Pulmonary artery endothelial cell (primary cell): ENCODE measurements at places on chromosomes 5 and 9.

- DNase-seq: no peak
Measured at GRCh38 chr5:74187757-74188156, 452.8 kb downstream of the ENC1 start.

DNA sequence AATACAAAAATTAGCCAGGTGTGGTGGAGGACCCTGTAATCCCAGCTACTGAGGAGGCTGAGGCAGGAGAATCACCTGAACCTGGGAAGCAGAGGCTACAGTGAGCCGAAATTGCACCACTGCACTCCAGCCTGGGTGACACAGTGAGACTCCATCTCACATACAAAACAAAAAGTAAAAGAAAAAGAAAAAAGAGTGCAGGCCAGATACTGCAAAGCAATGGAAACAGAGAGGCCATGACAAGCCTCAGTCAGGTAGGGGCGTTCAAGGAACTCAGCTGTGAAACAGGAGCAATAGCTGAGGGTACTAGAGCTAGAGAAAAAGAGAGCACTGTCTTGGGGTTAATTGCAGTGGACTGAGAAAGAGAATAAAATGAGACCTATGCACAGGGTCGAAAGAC is 56.2 kb downstream of the TIMD4 start:
- DNase-seq: no peak

DNA sequence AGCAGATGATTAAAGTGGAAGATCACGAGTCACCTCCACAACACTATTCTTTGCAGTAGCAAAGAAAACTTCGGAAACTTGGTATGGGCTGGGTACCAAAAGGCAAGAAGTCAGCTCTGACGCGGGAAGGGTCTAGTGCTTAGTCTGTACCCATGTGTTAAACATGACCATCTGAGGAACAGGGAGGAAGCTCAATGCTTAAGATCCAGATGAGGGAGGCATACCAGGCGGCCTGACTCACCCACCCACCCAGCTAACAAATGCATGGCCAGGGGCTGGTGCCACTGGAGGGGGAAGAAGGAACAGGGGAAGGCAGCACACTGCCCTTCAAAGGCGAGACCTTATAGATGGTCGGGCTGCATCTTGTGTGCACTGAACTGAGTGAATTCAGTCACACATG is 41.8 kb downstream of the CAMSAP1 start:
- no peak for DNase-seq

GRCh38 chr9:29213417-29214153 is 1640.3 kb upstream of the C9orf72 start:
- DNase-seq: no peak

- DNase-seq: no peak
Measured at GRCh38 chr5:4023753-4024335, 428.2 kb downstream of the IRX1 start.

- DNase-seq: no peak
Measured at GRCh38 chr5:122351416-122352157, 39.5 kb downstream of the SNCAIP start.

DNA sequence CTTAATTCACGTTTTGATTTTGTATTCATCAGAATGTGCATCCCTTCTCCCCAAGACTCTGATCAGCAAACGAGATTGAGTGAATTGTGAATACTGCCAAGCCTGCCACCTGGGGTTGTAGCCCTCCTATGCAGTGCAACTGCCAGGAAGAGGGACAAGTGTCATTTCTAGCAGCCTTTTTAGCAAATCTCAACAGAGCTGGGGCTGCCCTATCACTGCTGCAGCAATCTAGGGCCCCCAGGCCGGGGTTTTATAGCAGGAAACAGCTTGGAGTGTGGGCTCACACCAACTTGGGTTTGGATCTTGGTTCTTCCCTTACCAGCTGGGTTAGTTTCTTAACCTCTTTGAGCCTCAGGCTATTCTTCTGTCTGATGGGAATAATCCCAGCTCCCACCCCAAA is 4.0 kb downstream of the CSF1R start:
- DNase-seq: no peak

- no peak for DNase-seq
Measured at GRCh38 chr5:28748446-28748845, 1710.1 kb upstream of the CDH9 start.

DNA sequence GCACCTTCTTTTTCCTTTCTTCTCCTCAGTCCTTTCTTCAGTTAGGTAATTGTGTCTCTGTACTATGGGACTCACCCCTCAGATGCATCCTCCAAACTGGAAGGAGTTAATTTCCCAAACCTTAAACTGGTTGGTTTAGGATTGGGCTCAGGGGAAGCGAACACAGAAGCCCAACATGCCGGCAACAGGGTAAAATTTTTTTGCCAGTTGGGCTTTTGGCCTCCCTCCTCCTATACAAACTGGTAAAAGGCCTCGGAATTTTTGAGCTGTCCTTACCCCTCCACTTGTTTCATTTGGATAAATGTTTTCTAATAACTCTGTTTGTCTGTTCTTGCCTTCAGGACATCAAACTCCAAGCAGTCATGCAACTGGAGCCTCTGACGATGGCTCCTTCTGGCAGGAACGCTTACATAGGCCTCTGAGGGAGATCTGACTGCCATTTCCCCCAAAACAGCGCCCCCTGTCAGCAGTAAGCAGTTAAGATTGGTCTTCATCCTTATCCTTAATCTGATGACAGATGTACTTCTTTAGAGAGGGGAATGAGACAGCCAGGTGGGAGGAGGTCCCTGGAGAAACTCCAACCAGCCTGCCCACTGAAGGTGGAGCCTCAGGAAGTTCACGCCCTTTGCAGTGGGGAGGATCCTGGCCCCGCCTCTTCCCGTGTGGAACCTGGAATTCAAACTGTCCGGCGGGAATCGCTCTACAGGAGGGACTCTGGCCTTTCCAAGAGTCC is 57.8 kb upstream of the SPINK5 start:
- no peak for DNase-seq
